ENCODE measurements at places on chromosomes 12 and 14.

DNA sequence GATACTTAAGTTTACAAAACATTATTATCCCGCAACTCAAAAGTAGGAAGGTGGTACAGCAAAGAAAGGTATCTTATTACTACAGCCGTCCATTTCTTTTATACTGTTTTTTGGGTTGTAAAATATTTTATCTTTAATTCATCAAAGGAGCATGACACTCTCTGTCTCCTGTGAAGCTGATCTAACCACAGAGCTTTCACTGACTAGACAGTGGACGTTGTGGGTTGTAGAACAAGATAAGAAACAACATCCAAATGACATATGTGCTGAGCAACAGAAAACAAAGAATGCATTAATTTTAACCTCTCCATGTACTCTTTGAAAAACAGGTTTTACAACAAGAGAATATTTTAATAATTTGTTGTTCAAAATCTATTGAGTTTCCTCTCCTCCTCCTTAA, 195.9 kb upstream of the FBXO33 start:
- DNase-seq, result no peak

GRCh38 chr12:42017051-42017450, 127.6 kb downstream of the GXYLT1 start:
- no peak for DNase-seq

DNA sequence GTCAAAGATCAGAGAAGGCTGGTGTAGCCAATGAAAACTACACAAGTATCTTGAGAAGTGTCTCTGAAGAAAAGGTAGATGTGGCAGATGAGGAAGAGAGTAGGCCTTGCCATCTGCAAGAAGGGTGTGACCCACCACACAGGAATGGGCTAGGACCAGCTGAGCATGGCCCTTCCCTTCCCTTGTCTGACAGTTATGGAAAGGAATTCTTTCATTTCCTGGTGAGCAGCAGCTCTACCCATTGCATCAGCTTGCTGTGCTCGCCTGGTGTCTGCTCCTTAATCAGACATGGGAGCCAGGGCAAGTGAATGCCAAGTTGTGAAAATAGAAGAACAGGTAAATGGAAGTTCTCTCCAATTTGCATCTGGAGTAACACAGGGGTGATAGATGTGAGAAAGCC, 145.2 kb upstream of the KRR1 start:
- peak; percentile 58 for DNase-seq

DNA sequence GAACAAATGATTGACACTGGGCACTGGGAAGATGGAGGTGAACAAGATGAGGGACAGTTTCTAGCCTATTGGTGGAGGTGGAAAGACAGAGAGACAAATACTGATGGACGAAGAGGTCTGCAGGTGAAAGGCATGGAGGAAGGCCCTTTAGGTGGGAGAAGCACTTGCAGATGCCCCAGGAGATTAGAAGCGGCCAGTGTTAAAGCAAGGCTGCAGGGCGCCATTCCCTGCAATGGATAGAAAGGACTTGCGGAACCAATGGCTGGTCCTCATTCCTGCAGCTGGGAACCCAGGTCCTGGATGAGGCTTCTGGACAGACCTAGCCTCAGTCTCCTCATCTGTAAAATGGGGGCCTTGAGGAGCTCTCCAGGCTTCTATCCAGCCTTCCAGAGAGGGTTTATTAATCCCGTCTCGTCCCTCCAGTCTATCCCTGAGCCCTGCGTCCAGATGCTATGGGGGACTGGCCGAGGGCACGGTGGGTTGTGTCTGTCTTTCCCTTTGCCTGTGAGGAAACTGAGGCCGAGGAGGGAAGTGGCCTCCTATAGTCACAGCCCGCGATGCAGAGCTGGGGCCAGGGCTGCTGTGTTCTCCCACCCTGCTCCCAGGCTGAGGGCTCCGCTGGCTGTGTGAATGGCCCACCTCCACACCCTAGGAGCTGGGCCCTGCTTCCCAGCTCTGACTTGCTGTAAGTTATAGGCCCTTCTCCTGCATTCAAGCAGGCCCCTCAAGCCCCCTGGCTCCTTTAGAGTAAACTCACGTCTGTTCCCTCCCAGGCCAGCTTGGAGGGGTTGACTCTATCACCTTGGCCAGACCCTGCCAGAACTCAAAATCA, 33.0 kb downstream of the CYP46A1 start:
- no peak for DNase-seq

DNA sequence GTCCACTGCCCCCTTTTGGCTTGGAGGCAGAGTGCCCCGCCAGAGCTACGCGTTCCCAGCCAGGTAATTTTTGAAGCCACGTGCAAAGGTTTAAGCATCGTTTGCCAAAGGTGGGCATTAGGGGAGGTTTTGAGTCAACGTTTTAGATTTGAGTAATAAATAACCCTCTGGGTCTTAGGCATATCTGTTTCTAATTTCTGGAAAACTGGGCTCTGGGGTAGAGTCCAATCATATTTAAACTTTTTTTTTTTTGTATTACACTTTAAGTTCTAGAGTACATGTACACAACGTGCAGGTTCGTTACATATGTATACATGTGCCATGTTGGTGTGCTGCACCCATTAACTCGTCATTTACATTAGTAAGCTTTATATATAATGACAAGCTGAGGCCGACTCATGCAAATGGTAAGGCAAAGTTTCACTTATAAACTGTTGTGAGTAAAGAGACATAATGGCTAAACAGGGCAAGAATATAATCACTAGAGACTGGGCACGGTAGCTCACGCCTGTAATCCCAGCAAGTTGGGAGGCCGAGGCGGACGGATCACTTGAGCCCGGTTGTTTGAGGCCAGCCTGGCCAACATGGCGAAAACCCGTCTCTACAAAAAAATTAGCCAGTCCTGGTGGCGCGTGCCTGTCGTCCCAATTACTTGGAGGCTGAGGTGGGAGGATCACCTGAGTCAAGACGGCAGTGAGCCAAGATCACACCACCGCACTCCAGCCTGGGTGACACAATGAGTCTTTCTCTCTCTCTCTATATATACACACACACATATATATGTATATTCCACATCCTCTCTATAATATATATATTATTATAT, 491 bp upstream of the NR2C1 start:
- DNase-seq, result no peak

GRCh38 chr14:92955381-92955780, 32.4 kb downstream of the CHGA start:
- DNase-seq, result no peak

GRCh38 chr12:77592836-77593235, 237.9 kb upstream of the NAV3 start:
- DNase-seq, result no peak

DNA sequence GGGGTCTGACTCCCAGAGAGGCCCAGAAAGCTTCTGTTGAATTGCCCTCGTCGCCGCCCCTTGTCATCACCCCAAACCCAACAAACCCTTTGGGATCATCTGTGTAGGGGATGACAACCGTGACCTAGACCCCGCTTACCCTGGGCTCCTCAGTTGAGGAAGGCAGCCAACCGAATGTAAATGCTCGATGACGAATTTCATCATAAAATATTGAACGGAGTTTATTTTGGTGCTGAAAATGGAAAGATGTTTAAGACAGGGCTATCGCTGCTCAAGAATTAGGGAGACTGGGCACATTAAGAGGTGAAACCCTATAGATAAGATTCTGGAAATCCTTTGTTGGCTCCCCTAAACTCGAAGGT, 512 bp downstream of the ACTR10 start:
- DNase-seq, result no peak

DNA sequence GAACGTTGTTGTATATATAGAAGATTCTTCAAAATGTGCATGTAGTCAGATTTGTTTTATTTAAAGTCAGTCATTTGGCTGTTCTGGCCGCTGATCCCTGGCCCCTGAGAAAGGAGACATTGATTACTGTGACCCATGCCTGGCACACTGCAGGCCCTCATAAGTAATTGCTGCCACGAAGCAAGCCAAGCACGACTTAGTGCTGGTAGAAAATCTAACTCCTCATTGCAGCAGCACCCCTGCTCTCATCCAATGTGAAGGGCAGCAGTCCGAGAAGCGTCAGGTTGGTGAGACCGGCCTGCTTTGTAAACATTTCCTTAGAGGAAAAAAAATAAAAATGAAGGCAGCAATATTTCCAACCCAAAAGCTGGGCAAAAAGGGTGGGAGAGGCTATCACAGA, 22.8 kb upstream of the TMTC2 start:
- no peak for DNase-seq

DNA sequence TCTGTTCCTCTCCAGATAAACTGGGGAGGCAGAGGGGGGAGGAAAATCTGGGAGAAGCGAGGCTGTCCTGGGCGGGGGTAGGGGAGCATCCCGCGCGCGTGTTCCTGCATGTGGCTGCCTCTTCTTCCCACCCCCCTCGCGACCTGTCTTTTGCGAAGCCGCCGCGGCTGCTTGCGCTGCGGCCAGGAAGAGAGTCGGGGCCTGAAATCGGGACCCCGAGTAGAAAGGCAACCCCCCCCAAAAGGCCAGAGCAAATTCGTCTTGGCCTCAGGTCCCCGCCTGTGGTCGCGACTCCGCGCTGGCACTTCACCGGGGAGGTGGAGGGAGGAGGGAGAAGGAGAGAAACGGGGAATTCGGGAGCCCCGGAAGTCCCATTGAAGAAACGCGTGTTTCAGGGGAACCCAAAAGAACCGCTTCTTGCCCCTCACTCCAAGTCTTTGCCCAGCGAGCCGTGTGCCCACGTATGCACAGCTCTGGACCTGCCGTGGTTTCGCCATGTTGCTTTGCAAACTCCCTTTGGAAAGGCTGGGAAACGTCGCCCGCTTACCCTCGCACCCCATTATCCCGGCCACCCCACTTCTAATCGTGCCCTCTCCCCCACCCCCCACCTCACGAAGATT, 944 bp downstream of the CCND2 start:
- no peak for DNase-seq

DNA sequence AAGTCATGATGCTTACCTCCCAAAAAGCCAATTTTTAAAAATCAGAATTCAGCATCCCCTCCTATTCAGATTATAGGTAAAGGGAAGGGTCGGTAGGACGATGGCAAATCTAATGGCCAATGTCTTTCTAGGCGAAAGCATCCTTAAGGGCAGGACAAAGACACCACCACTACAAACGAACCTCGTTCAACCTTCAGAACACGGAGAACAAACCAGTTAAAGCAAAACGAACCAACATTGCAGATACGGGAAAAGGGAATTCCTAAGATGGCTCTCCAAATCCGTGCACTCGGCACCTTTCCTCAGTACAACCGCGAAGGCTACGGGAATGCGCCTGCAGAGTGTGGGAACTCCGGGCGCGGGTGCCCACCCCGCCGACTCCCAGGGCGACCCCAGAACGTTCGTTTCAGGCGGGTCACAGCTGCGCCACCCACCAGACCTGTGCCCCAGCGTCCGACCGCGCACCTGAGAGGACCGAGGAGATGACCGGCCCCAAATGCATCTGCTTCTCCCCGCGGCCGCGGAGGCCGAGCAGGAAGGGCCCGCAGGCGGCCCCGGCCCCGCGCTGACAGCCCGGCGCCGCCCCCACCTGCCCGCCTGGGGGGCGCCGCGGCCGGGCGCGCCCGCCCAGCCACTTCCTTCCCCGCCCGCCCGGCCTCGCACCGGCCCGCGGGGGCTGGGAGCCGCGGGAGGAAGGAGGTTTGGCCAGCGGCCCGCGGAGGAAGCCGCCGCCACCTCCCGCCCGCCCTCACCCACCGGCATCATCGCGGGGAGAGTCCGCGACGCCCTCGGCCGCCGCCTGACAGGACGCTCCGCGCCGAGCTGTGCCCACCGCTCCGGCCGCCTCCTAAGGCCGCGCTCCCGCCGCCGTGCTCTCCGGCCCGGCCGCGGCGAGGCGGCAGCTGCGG, 578 bp downstream of the PPP1R13B start:
- DNase-seq, result no peak

DNA sequence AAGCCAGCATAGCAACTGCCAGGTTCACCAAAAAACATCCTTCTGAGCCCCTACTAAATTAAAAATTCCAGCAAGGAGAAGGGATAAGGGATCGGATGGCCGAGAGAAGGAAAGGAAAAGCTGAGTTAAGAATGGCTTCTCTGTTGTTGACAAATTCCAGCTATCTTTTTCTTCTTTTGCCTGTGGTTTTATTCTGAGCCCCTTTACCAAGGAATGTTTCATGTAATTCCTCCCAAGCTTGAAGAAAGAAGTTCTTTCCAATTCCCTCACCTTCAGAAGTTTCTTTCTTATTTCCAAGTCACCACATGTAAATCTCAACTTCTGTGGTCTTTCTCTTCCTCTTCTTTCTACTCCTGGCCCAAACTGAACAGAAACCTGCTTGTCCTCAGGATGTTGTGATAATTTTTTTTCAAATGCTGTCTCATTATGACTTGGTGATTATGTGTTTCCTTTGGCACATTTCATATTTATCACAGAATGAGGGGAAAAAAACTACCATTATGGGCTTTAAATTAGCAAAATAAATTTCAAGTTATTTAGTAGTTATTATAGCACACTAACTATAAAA, 40.0 kb downstream of the FGD6 start:
- DNase-seq, result no peak

- DNase-seq, result no peak
These were observed 56.8 kb downstream of the TMEM132D start for GRCh38 chr12:129847063-129847462.

DNA sequence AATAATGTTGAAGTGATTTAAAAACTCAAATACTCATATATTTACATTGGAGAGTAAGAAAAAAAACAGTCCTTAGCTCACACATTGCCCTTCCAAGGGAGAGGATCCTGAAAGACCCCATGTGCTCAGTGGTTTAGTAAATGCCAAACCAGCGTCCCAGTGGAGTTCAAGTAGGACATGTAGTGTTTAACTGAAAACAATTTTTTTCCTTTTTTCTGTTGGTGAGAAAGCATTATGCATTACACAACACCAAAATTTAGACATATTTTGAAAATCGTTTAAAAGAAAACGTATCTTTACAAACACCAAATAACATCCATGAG, 33.6 kb downstream of the UBR7 start:
- no peak for DNase-seq

- DNase-seq, result no peak
These were observed 1137.1 kb downstream of the FSCB start for GRCh38 chr14:43369710-43370564.

- DNase-seq, result no peak
These were observed 8.3 kb upstream of the GPR162 start for GRCh38 chr12:6813363-6813762.

DNA sequence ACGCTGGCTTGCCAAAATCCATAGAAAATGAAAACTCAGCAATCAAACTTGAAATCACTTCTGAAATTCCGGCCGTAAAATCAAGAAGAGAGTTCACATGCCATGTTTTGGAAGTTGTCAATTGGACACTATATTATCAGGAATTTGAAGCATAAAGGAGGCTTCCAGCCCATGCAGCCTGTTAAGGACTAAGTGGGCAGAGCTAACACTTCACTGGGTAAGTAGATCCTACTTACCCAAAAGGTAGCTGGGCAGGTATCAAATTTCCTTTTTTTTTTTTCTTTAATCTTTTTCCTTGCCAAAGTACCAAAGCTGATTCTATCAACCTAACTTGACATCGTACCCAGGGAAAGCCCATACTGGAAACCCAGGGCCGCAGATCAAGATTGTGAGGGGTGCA, 71.5 kb upstream of the ARHGAP5 start:
- DNase-seq, result no peak

DNA sequence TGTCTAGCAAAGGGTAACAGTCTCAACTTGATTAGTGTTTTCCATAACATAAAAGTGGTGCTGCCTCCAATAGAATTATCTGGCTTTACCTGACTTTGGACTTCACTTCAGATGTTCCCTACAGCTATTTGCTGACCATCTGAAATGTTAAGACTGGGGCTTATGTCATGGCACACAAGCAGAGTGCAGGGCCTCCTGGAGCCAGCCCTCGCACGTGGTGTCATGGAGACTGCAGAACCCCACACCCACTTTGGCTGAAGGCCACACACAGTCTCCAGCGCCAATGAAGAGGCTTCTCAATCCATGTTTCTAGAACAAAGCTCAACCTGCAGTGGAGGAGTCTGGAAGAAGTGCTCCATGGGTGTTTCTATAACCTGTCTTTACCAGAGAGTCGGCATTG, 169.6 kb upstream of the FRMD6 start:
- DNase-seq, result no peak
